ENCODE measurements at places on chromosomes 7 and 10.

- no peak for DNase-seq
These were observed 365.1 kb downstream of the WDR11 start for GRCh38 chr10:121216295-121216694.

DNA sequence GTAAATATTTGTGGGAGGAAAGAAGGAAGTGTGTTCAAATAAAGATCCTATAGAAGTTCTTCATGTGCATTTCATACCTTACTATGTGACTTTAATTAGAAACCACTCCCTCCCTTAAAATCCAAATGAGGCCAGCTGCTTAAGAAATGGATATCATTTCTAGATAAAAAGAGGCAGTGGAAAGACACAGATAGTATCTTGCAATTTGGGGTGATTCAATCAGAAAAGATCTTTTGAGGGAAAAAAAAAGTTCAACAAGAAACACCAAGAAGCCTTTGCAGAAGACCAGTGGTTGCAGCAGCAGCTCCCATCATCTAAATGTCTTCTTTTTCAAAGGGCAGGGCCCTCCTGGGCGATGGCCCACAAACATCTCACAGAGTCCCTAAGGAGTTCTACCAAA, 200.1 kb downstream of the LRRN3 start:
- DNase-seq = no peak

- DNase-seq = no peak
These were observed 79.7 kb upstream of the FAM3C start for GRCh38 chr7:121475806-121476205.

- no peak for DNase-seq
These were observed 5.5 kb upstream of the ZNF316 start for GRCh38 chr7:6631605-6632004.

GRCh38 chr10:86345296-86345858, 21.2 kb downstream of the GRID1 start:
- DNase-seq = peak; percentile 30

- DNase-seq = no peak
These were observed 8.1 kb upstream of the ANK3 start for GRCh38 chr10:60397792-60398191.

GRCh38 chr7:156493942-156494341, 146.6 kb upstream of the RNF32 start:
- no peak for DNase-seq
